ENCODE measurements at places on chromosomes 1 and 21.

DNA sequence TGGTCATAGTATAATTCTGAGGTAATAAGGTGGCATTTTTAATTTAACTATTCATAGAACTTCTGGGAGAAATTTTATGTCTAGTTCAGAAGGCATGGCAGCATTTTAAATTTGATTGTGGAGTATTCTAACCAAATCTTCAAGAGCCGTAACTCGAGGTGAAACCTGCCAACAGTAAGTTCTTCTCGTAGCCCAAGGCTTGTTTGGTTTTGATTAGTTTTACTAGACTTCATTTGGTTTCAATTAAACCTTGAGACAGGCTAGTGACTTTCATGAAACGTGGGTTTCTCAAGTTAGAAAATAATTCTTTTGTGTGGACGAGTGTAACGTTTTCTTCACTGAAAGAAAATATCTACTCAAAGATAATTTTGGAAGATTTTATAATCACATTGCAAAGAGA is 395.5 kb downstream of the USP25 start:
- DNase-seq: no peak

- DNase-seq: no peak
Measured at GRCh38 chr21:15001857-15002606, 62.8 kb downstream of the NRIP1 start.

DNA sequence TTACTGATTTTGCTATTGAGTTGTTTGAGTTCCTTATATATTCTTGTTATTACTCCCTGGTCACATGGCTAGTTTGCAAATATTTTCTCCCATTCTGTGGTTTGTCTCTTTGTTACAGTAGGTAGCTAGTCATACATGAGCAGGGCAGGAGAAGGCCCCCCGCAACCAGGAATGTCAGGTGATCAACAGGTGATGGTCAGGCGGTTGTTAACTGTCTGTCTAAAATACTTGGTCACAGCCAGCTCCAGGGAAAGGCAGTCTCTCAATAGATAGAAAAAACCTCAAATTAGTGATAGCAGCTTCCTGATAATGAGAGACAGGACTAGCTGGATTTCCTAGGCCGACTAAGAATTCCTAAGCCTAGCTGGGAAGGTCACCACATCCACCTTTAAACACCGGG is 217.9 kb downstream of the RHOU start:
- DNase-seq: no peak

DNA sequence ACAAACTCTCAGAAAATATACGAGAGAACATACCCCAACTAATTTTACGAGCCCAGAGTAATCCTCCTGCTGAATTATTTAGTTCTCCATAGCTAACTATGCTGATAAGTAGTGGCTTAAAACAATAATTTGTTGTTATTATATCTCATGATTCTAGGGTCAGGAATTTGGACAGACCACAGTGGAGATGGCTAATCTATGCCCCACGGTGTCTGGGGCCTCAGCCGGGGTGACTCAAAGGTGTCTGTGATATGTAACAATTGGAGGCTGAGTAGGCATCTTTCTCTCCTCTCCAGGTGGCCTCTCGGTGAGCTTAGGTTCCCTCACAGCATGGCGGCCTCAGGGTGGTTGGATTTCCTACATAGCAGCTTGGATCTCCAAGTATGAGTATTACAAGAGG is 35.4 kb upstream of the FOXO6 start:
- no peak for DNase-seq

- DNase-seq: no peak
Measured at GRCh38 chr1:112445596-112445995, 49.6 kb downstream of the CTTNBP2NL start.

GRCh38 chr1:234372011-234372757 is 1.1 kb upstream of the COA6 start:
- DNase-seq: no peak

- no peak for DNase-seq
Measured at GRCh38 chr1:213976665-213977485, 10.9 kb upstream of the PROX1 start.

DNA sequence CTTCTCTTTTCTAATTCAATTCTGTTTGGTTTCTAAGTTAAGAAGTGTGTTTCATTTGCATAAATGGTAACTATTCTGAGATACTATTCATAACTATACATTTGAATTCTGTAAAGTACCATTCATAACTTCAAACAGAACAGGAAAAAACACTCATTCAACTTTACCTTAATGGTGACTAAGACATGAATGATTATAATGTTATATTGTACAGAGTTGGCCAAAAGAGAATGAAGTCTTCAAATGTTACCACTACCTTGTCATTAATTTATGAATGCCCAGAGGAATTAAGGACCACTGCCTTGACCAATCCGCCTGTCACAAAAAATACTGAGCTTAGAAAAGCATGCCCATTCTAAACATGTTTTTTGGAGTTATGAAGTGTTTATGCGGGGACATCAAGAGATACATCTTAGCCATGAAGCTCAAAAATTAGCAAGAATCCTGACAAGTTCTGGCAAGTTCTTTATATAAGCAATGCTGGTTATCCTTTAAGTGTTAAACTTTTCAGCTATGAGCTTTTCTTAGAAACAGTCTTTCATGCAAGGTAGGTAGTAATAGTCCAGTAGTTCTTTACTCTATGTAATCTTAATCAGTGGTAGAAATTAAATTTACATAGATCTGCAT is 7.9 kb downstream of the WASF2 start:
- DNase-seq: no peak

- DNase-seq: no peak
Measured at GRCh38 chr1:181150273-181150672, 61.8 kb downstream of the IER5 start.

GRCh38 chr21:43370091-43370658 is 56.8 kb downstream of the SIK1 start:
- no peak for DNase-seq

GRCh38 chr1:166888373-166889111 is 12.5 kb upstream of the TADA1 start:
- DNase-seq: no peak

GRCh38 chr1:48062353-48062752 is 65.2 kb upstream of the TRABD2B start:
- no peak for DNase-seq

- no peak for DNase-seq
Measured at GRCh38 chr1:232593717-232594502, 36.0 kb downstream of the SIPA1L2 start.

- DNase-seq: no peak
Measured at GRCh38 chr1:5501206-5501930, 490.9 kb downstream of the NPHP4 start.

GRCh38 chr1:104592926-104593325 is 843.2 kb downstream of the AMY1C start:
- no peak for DNase-seq

DNA sequence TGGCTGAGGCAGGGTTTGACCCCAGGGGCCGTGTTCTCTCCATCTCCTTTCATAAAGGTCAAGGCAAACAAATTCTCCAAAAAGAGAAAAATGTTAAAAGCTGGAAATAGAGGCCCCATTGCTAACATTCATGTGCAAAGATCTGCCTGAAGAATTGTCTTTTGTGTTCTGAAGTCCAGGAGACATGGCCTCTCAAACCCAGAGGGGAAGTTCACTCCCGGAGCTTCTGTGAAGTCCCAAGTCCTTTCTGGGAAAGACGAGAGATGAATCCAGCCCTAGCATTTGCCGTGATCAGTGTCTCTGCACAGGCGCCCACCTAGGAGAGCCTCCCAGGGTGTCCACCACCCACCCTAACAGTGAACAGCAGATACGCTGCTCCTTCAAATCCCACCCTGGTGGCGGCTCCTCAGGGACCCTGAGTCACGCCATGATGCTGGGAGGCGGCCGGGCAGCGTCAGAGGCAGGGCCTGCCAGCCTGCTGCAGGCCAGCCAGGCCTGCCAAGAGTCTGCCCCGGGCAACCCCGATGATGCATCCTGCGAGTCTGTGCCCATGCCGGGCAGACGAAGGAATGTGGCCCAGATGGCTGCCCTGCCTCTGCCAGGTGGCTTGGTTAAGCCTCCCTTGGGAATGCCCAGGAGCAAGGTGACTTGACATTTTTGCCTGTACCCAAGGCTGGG is 5.2 kb upstream of the C2CD2 start:
- no peak for DNase-seq

DNA sequence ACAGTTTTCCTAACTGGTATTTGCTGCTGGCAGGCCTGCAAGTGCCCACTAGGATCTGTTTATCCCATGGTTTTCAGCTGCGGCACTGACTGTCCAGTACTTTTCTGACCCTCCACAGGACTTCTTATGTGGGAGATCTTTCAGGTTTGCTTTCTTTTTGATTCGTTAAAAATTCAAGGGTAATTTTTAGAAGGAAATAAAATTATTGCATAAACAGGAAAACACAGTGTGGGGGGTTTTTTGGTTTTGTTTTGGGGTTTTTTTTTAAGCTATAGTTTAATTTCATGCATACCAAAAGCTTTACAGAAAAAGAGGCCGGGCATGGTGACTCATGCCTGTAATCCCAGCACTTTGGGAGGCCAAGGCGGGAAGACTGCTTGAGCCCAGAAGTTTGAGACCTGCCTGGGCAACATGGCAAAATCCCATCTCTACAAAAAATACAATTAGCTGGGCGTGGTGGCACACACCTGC is 3.6 kb downstream of the NIBAN1 start:
- DNase-seq: no peak

DNA sequence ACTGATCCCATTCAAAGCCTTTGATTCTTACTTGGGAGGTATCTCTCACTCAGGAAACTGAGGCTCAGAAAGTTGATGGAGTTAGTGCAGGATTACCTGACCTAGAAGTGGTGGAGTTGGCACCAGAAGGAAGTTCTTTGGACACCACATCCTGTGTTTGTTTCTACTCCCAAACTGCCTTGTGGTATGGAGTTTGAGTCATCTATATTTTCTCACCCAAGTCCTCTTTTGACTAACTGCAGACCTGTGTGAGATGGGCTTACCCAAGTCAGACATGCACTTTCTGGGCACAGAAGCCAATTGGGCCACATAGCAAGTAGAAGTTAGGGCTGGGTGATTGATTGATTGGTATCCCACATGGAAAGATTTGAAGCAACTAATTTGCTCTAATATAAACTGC is 36.1 kb downstream of the FGGY start:
- peak; percentile 15 for DNase-seq

- DNase-seq: no peak
Measured at GRCh38 chr1:116451702-116452101, 78.7 kb downstream of the ATP1A1 start.

DNA sequence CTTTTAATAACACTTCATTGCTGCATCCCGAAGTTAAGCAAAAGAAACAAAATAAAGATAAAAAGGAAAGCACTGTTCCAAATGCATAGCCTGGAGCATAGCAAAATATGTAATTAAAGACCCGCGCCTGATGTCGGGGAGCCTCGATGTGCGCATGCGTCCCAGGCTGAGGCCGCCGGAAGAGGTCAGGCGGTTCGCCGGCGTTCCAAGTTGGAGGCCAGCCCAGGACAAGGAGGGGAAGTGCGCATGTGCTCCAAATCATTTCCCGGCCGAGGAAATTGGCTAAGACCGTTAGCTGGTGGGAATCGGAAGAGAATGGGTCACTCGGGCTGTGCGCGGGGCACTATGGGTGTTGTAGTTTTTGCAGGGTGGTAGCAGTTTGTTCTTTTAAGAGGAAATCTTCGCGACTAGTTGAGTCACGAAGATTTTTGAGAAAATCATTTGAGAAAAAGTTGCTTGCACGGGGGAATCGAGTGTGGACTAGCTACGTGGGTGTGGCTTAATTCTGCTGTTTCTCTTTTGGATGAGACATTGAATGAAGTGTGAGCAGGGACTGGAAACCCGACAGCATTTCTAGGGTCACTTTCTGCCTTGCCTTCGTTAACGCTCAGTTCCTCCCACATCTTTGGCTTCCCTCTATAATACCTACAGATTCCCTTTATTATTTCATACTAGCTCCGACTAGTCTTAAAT is 31.0 kb upstream of the CD1D start:
- DNase-seq: peak; percentile 12

GRCh38 chr1:109271458-109271857 is 11.5 kb downstream of the PSRC1 start:
- no peak for DNase-seq

All from Panc1 (cell line).